ENCODE measurements at places on chromosomes 1 and 21.

DNA sequence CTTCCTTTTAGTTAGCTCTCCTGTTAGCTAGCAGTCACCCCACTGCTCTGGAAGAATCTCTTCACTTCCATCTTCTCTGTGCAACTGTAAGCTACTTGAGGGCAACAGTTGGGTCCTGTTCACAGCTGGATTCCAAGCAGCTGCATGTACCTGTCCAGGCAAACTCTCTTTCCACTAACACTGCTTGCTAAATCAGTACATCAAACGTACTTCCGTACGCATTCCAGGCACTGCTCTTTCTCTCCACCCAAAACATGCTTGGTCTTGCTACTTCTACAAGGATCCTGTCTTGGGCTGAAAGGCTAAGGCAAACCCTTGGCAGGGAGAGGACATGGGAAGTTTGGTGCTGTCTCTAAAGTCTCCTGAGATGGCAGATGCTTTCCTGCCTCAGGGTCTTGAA lies 139.2 kb upstream of the CACNA1E start:
- no peak for DNase-seq

DNA sequence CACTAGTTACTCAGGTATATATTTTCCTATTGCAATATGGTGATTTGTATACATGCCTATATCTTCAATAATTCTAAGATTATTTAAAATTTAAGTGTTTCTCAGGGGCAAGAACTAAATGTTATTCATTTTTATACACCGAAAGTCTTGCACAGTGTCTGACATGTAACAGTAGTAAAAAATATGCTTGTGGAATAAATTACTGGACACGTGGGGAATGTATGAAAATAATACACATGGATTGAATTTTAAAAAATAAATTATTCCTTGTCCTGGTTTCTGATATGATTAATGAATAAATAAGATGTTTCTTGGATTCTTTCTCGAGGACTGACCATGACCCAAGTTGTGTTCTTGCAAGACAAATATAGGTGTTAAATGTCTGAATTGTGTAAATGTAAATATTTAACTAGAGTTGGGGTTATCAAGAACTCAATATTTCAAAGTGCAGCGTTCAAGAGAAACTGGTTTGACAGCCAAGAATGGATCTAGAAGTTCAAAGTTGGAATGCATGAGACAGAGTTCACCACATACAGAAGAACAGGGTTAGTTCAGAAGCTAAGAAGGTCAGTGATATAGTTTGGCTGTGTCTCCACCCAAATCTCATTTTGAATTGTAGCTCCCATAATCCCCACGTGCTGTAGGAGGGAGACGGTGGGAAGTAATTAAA lies 142.1 kb upstream of the SPAG17 start:
- no peak for DNase-seq

- DNase-seq, result no peak
These were observed 3.7 kb downstream of the PEAR1 start for GRCh38 chr1:156897078-156897825.

GRCh38 chr1:245045087-245045881 lies 109.5 kb upstream of the KIF26B start:
- DNase-seq, result no peak

DNA sequence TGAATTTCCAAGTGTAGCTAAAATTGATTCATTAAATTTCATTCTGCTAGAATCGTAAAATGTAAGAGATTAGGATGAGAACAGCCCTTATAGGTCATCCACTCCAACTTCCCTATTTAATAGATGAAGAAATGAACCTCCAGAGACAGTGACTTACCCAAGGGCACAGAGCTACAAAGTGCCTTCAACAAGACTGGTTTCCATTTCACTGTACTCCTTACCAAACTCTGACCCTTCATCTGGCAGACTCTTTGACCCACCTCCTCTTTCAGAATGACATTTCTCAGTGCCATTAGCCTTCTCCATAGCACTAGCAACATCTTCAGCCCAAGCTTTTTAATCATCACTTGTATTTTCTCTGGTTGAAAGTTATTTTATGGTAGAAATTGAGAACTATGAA lies 161.3 kb downstream of the NEK7 start:
- no peak for DNase-seq

DNA sequence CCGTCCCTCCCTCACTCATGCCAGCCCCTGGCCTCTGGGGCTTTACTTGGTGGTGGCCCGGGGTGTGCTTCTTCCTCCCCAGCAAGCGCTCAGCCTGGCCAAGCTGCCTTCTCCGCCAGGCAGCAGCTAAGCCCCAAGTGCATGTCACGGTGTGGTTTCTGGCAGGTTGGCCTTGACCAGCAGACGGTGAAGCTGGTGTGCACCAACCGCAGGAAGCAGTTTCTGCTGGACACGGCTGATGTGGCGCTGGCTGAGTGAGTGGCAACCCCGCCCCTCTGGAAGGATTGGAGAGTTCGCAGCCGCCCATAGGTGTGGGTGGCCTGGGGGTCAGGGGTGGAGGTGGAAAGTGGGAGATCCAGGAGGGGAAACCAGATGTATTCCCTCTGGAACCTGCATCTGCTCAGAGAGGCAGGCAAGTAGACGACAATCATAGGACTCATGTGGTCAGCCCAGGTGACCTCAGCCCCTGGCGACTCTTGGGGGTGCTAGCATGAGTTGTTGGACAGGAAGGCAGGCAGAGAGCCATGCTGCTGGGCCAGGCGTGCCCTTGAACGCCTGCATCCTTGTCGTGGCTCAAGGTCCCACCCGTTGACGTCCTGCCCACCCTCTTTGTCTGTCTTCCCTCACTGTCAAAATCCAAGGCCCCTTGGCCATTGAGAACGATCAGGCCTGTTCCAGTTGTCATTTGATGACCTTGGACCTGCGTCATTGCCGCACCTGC lies 7.0 kb upstream of the SLC25A34 start:
- no peak for DNase-seq

- DNase-seq, result no peak
These were observed 3.7 kb downstream of the IFI6 start for GRCh38 chr1:27668121-27668807.

GRCh38 chr1:94971491-94971924 lies 44.6 kb upstream of the CNN3 start:
- DNase-seq, result no peak

DNA sequence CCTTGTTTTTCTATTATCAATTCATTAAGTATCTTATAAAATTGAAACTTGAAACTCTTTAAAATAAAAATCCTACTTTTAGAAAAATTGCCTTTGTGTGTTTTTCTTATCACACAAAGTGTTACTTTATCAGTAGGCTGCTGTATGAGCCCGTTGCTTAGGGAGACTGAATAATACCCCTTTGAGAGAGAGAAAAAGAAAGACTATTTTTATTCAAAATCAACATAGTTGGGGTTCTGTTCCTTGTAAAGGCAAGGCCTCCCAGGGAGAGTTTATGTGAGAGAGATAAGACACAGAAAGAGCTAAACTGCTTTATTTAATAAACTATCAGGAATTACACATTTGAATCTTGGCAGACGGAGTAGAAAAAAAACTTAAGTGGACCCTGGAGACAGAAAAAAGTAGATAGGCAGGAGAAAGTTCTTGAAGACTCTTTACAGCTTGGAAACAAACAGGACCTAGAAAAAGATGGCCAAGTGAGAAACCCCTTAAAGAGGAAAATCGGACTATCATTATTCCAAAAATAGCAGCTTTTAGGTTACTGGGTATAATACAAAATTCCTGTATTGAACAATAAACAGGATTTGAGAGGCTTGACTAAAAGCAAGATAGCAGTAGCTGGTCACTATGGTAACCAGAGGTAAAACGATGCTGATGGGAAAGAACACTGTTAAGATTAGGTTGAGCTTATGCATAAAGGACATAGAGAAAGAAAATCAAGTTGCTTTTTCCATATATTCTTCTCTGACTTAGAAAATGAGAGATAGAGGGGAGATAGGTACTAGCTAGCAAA lies 170.9 kb downstream of the LRRC7 start:
- DNase-seq, result no peak

DNA sequence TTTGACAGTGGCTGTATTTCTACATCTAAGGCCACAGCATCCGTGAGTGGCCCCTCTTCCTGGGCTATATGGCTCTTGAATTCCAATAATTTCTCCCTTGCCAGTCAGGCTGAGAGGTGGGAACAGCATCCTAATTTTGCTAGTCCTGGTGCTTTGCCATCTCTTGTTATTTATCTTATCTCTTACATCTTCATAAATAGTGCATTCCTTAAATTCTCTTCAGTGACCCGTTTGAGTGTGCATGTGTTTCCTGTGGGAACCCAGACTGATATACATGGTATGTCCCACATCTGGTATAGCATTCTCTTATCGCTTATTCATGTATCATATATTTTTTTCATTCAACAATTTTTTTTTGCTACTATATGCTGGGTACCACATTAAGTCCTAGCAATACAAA lies 9.9 kb downstream of the S100A11 start:
- DNase-seq, result no peak

GRCh38 chr1:213687832-213688231 lies 299.9 kb upstream of the PROX1 start:
- DNase-seq, result no peak

- DNase-seq, result no peak
These were observed 19.3 kb downstream of the SPEN start for GRCh38 chr1:15866721-15867201.

DNA sequence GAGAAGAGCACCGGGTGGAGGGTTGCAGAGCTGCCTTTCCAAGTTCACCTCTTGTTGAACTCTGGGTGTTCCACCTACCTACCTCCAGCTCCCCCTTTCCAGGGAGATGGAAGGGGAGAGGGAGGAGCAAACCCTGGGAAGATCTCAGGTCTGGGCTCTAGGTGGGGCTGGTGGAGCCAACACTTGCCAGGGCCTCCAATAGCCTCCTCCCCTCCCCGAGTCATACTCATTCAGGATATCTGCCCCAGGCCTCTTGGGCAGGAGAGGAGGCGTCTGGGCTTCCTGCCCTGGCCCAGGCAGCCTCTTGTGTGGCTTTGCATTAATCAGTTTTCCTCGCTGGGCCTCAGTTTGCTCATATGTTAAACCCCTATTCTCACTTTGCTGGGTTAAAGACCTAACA lies 13.4 kb downstream of the RAP1GAP start:
- DNase-seq, result no peak

DNA sequence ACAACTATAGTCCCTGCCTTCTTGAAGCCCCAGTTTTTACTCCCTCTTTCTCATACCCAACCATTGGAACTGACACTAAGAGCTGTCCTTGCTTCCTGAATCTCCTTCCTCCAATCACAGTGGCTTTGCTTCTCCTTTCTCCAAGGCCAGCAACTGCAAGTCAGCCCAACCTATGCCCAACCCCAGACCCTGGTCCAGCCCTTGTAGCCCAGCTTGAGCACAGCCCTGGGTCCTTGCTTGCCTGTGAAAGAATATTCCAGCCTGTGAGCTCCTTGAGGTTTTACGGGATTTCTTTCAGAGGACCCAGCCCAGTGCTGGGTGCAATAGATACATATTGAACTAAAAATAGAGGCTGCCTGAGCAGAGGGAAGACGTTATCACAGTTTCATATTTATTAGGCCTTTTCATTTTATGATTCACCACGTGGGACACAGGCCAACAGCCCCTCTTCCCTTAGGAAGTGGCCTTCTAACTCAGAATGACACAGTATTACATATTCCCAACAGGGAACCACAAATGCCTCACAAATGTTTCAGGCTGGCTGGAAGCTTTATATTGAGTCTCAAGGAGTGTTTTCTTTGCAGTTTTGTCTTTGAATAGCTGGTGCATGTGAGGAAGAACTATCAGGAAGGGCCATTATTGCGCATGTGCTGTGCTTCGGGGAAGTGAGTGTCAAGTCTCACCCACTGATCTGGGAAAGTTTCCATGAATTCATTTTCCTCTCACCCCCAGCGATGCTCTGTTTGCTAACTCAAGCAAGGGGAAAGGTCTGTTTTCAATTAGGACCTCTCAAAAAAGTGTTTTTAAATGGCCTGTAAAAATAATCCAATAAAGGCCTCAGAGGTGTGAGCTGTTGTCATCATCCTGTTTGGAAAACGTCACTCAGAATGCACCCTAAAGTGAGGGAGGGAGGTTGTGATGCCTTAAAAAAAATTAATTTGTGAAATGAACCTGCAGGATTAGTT lies 92.3 kb upstream of the NFIA start:
- DNase-seq, result no peak

DNA sequence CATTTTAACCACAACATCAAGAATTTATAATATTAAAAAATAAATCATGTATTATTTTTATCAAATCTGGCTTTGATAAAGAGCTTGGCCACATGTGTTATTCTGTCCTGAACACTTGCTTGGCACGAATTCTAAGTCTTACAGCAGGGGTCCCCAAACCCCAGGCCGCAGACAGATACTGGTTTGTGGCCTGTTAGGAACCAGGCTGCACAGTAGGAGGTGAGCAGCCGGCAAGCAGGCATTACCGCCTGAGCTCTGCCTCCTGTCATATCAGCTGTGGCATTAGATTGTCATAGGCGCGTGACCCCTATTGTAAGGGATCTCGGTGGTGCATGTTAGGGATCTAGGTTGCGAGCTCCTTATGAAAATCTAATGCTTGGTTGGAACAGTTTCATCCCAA lies 127.6 kb upstream of the IVNS1ABP start:
- no peak for DNase-seq

Data from stimulated activated CD4-positive, alpha-beta T cell treated with anti-CD3 and anti-CD28 coated beads, Interleukin-4, amount 100 ng/mL, for 4 hours (primary cell).